ENCODE measurements at places on chromosomes 1 and 21.

DNA sequence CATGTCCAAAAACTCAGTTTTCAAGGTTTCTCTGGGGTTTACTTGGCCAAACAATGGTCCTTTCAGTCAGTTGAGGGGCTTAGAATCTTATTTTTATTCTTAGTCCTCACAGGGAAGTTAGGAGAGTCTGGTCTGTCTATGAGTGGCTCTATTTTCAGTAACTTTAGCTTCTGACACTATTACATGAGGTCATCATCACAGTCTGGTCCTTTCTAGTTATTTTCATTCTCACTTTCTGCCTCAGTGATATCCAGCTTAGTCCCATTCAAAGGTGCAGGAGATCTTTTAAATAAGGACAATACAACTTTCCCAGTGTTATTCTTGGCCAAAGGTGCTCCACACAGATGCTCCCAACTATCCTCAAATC lies 30.0 kb upstream of the FGGY start:
- no peak for DNase-seq

DNA sequence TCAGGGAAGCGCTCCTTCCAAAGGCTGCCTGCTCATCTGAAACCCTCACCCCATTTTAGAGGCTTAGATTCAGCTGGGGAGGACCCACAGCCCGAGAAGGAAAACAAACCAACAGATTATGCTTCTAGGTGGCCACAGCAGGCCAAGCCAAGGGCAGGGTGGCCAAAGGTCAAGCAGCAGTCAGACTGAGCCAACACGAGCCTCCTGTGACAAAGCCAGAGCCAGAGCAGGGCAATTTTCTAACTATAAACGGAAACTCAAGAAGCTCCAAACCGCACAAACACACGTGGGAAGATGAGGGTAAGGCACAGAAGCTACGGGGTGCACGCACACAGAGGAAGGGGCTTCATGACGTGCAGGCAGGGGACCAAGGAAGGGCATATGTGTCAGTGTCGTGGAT lies 64.1 kb downstream of the PLEKHA6 start:
- no peak for DNase-seq

GRCh38 chr1:85356130-85356529 lies 79.7 kb upstream of the BCL10 start:
- DNase-seq = no peak

DNA sequence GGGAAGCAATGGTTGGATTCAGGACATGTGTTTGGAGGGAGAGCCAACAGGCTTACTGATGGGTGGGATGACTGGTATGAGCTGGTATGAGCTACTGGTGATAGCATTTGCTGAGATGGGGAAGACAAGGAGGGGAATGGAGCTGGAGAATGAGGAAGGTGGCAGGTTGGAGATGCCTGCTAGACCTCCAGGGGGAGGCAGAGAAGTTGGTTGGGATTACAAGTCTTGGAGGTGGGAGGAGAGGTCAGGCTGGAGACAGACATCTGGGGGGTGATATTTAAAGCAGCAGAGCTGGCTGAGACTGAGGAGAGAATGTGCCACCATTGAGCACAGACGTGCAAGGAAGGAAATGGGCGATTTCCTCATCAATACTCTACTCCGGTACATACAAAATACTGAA lies 31.8 kb upstream of the ENO1 start:
- no peak for DNase-seq

DNA sequence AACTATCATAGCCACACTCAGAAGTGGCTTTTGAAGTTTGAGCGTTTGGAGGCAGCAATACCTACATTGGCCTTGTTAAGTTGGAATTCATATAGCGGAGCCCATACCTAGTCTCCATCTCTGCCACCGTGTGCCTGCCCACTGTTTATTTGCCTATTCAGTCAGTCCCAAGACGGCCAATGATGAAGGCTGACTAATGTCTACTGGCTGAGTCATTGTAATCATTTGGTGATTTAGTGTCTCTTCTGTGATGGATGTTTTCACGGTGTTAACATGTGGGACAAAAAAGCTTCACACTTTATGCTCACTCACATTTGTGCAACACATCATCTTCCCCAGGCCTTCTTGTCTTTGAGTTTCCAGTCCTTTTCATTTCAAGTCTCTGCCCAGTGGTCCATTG lies 92.6 kb upstream of the PBX1 start:
- no peak for DNase-seq

GRCh38 chr1:208084764-208085163 lies 159.4 kb downstream of the PLXNA2 start:
- no peak for DNase-seq

DNA sequence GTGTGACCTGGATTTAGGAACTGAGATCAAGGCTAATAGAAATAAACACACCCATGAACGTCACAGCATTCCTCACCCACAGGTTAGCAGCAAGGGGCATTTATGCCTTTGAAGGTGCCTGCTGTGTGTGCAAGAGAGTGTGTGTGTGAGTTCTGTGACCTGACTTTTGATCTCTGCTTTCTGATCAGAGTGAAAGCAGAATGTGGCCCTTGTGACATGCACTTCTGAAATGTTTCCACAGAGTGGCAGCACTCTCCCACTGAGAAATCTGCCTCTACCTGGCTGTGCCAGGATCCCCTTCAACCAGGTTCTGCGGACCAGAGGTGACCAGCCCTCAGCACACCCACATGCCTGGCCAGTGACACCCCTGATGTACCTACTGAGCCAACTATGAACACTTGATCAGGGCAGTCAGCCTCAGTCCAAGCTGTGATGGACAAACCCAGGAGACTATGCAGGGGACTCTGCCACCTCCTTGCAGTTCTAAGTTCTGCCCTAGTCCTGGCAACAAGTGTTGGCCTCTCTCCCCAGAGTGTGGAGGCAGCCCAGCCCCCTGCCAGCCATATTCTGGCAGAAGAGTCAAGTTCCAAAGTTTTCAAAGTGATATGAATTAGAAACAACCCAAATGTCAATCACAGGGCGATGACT lies 41.0 kb downstream of the RXRG start:
- DNase-seq = no peak

GRCh38 chr1:5764959-5765358 lies 227.3 kb downstream of the NPHP4 start:
- DNase-seq = no peak

GRCh38 chr1:154179946-154180687 lies 11.8 kb downstream of the TPM3 start:
- no peak for DNase-seq

- no peak for DNase-seq
These were observed 35.7 kb downstream of the EIF4G3 start for GRCh38 chr1:21141030-21141429.

GRCh38 chr1:182335771-182336566 lies 55.6 kb downstream of the GLUL start:
- no peak for DNase-seq

GRCh38 chr1:1434824-1435105 lies 725 bp upstream of the VWA1 start:
- no peak for DNase-seq

DNA sequence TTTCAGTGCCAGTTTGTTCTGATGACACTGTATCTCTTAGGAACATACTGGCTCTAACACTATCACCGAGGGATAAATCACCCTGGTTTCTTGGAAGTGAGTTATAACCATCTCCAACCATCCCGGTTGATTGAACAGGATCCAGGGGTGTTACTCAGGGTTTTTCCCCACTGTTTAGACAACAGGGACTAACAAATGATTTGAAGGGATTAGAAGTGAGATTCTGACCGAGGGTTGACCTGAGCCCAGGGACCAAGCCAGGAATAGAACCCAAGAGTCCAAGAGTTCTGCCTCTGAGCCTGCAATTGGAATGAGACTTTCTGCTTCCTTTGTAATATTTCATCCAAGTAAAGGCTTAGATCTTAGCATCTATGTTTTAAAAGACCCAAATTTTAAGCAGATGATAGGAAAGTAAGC lies 154.0 kb downstream of the DHRS3 start:
- DNase-seq = no peak

DNA sequence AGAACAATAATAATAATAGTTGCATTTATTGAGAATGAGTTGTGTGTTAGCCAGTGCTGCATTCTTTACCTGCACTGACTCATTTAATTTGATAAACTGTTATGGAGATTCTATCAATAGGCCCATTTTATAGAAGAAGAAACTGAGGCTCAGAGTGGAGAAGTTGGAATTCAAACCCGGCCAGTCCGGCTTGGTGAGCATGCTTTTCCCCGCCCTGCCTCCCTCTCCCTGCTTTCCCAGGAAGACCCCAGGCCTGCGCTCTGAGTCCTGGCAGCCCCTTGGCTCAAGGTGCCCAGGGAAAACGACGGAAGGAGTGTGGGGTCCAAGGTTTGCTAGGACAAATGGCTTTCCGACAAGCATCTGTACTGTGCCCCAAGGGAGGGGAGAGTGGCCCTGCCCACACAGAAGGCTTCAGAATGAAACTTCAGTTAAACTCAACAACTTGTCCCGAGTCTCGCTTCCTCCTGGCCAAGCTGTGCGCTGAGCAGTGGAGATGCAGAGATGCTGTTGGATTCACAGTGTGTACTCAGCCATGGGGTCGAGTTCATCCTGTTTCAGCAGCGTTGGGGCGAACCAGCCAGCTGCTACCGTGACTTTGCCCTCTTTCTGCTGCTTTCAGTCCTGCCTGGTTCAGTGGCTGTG lies 23.3 kb upstream of the PADI6 start:
- no peak for DNase-seq

- DNase-seq = no peak
These were observed 1.4 kb downstream of the PPP2R5A start for GRCh38 chr1:212286556-212287131.

DNA sequence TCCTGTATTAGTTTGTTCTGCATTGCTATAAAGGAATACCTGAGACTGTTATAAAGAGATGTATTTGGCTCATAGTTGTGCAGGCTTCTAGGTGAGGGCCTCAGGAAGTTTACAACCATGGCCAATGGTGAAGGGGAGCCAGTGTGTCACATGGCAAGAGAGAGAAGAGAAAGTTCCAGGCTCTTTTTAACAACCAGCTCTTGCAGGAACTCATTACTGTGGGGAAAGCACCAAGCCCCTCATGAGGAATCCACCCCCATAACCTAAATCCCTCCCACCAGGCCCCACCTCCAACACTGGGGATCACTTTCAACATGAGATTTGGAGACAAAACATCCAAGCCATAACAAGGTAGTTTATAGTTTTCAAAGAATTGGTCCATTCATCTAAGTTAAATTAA lies 5.0 kb upstream of the MEAF6 start:
- DNase-seq = no peak

- no peak for DNase-seq
These were observed 34.0 kb downstream of the FH start for GRCh38 chr1:241485554-241485992.

DNA sequence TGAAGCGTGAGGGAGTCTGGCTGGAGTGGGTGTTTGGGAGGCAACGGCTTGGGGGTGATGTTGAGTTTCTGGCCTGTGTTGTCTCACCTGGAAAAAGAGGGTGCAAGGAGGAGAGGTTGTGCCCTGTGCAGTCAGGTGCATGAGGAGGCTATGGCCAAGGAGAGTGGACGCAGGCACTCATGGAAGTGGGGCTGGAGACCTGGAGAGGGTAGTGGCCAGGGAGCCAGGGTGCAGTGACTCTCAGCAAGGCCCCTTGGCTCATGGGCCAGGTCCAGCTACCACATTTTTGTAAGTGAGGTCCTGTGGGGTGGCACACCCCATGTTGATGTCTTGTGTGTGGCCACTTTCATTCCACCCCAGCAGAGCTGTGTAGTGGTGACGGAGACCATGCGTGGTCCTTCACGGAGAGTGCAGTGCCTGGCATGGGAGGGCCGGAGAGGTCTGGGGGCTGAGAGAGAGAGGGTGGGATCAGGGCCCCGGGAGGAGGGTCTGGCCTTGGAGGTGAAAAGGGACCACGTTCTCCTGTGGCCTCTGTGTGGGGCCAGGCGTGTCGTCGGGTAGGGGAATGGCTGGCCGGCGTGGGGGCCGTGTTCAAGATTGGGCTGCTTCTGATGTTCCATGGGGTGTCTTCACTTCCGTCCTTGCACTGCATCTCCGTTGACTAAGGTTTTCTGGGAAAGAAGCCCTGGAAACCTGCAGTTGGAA lies 6.1 kb downstream of the SNAP47 start:
- no peak for DNase-seq

GRCh38 chr21:15061747-15062605 lies 2.8 kb downstream of the NRIP1 start:
- no peak for DNase-seq

DNA sequence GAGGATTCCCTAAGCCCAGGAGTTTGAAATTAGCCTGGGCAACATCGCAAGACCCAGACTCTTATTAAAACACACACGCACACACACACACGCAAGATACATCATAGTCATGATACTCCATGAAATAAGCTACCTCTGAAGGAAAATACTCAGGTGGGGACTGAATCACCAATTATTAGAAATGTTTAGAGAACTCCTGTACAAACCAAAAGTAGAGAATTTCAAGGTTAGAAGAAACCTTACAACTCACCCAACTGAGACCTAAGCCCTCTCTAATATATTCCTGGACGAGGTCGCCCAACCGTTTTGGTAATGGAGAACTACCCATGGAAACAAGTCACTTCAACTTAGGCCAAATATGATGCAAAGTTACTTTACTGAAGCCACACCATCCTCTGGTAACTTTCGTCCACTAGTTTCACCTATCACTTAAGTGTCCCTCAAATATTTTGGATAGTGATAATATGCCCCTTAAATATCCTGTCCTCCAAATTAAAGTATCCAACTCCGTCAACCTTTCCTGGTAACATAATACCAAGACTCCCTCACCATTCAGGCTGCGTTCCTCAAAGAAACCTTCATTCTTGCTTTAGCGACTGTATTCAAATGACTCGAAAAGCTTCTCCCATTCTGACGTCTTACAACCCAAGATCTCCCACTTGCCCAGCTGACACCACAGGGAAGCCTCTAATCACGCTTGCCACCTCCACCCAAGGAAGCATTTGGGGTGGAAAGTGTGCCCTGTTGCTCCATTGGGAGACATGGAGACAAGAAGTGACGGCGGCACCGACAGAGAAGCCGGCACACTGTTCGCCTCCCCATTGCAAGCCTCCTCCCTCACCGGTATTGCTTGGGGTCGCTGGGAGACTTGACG lies 856 bp downstream of the NRDC start:
- no peak for DNase-seq

GRCh38 chr1:97770376-97770775 lies 150.5 kb downstream of the DPYD start:
- no peak for DNase-seq

GRCh38 chr1:167196166-167196565 lies 24.5 kb upstream of the POU2F1 start:
- peak; percentile 46 for DNase-seq

GRCh38 chr21:36738489-36739126 lies 39.7 kb downstream of the SIM2 start:
- no peak for DNase-seq
